HS-27A (cell line): ENCODE measurements at places on chromosomes 6 and 20.

GRCh38 chr6:106995640-106996039 is 21.1 kb upstream of the CD24 start:
- no peak for DNase-seq

DNA sequence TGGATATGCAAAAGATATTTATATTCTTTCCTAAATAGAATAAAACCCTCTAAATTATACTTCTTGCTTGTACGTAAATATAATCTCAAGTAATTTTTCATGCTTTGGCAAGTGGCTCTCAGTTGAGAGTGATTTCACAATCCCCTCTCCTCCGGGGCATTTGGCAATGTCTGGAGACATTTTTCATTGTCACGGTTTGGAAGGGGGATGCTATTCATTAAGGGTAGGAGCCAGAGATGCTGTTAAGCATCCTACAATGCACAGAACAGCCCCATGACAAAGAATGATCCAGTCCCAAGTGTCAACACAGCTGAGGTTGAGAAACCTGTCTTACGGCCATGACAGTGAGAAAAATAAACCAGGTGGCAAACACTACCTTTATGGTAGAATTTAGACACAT is 75.7 kb downstream of the AGPAT4 start:
- DNase-seq, result no peak

DNA sequence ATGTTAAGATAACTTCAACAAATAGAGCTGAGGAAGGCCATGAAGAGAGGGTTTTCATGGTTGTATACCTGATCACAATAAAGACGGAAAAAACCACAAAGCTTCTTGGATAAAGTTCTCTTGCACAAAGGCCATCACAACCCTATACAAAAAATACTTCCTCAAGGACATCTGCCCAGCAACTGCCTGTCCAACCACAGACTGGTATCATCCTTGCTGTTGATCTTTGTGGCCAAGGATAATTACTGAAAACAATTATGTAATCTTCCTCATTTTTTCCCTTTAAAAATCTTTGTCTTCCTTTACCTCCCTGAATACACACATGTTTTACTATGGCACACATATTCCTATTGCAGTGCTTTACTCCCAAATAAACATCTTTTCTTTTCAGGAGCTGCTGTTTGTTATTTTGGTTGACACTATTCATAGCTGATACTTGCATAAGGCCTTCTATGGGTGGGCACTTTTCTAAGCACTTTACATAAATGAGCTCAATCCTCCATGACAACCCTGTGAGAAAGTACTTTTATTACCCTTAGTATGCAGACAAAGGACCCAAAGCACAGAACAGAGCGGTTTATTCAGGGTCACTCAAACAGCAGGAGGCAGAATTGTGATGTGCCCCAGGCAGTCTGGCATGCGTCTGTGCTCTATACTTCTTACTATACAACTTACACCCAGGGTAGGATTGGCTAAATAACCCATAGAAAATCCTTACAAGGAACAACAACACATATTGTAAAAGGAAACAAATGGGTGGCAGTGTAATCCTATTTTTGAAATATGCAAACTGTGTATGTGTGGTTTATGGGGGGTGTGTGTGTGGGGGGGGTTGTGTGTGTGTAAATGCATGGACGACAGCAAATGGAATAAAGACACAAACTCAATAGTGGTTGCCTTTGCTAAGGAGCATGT is 35.1 kb downstream of the SNRNP48 start:
- DNase-seq, result no peak

GRCh38 chr6:57163956-57164355 is 8.2 kb upstream of the BAG2 start:
- no peak for DNase-seq

DNA sequence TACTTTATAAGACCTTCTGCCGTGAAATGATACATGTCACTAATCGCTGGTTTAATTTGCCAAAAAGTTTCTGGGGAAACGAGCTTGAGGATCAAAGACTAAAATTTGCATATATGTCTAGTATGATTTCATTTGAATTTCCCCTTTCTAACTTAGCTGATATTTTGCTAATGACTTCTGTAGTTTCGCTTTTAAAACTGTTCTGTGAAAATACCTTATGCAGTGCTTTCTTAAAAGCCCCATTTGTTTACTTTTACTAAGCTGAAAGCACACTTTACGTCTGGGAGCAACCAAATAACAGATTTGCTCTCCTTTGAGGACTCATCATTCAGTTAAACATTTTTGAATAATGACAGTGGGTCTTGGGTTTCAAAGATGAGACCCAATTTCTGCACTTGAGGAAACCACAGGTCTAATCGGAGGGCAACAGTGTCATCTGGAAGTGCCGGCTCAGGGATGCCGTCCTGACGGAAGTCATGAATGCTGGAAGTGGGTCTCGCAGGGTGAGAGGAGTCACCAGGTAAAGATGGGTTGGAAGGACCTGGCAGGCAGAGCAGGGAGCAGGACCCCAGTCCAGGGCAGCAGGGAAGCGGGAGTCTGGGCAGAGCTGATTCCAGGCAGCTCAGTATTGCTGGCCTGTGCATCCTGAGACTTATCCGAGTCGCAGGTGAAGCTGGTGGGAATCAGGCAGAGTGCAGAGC is 33.2 kb downstream of the PLEKHG1 start:
- no peak for DNase-seq

DNA sequence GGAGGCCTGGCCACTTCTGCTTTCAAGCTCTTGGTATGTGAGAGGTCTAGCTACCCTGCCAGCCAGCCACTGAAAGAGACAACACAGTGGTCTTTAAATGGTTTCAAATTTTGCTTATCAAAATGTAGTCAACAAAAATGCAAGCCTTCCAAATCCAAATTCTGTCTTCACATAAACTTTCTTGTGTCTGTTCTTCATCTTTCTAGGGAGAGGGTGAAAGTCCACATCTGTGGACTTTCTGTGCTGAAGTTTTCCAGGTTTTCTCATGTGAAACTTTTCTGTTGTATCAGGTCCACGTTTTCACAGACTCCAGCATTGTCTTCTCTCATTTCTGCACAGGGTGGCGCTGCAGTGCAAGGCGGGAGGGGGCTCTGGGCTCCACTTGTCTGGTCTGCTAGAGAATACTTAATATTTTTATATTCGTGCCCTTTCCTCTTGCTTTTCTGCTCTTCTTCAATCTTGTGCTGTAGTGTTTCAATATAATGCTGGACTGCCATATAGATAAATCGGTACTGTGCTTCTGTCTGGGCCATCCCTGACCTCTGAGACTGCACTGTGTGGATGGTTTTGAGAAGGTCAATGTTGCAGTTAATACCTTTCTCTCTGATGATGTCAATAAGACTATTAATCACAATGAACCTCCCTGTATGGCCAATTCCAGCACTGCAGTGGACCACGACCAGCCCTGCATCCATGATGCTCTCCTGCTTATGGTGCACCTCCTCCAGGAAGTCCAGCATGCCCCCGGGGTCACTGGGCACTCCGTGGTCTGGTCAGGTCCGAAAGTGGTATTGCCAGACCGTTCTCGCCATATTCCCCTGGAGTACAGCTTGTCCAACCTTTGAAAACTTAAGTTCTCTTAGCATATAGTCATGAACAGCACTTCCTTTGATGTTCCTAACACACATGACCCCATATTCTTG is 161.6 kb upstream of the TNFAIP3 start:
- no peak for DNase-seq

DNA sequence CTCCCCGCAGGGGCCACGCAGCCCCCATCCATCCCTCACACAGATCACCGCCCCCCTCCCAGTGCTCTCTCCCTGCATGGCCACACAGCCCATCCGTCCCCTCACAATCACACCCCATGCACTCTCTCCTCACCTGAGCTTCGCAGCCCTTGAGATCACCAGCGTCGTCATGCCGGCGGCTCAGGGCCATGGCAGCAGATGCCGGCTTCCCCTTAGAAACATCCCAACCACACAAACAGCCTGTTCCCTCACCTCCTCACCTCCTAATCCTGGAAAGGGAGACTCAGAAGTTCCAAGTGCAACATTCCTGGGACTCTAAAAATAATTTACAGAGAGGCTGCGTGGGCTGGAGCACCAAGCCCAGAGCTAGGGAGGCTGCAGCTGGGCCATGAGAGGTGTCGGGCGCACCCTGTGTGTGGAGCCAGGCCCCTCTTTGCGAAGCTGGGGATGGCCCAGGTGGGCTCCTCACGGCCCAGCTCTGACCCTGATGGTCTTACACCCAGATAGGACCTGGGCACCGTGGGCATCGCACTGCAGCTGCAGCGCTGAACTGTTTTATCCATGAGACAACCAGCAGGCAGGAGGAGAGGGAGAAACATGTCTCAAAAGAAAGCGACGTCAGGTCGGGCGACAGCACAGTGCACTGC is 125.3 kb downstream of the DLL1 start:
- DNase-seq, result no peak

- DNase-seq, result peak; percentile 27
These were observed 15.1 kb downstream of the GLYATL3 start for GRCh38 chr6:49514571-49515484.

GRCh38 chr6:128007658-128008057 is 106.8 kb upstream of the THEMIS start:
- no peak for DNase-seq

DNA sequence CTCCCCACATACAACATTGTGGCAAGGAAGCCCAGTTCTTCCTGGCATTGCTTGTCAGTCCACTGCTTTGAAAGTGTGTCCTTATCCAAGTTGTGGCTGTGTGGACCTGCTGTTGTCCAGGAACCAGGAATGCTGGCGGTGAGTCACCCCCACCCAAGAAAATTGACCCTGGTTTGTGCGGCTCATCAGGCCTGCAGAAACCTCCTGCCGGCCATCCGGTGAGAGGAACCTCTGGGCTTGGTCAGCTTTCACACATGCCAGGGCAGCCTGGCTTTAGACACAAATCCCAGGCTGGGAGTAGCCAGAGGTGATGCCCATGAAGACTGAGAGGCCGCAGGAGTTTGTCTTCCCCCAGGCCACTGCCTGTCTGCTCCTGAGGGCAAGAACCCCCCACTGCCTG is 223.6 kb downstream of the TTLL2 start:
- no peak for DNase-seq

GRCh38 chr6:13286181-13286580 is 42.2 kb downstream of the TBC1D7 start:
- DNase-seq, result no peak

- no peak for DNase-seq
These were observed 35.7 kb upstream of the ID1 start for GRCh38 chr20:31569163-31570020.

- DNase-seq, result peak; percentile 11
These were observed 20.7 kb downstream of the TXLNB start for GRCh38 chr6:139271056-139271455.

GRCh38 chr6:155493694-155494143 is 38.1 kb upstream of the NOX3 start:
- DNase-seq, result peak; percentile 96

- no peak for DNase-seq
These were observed 98.4 kb upstream of the RAB32 start for GRCh38 chr6:146445233-146445632.

DNA sequence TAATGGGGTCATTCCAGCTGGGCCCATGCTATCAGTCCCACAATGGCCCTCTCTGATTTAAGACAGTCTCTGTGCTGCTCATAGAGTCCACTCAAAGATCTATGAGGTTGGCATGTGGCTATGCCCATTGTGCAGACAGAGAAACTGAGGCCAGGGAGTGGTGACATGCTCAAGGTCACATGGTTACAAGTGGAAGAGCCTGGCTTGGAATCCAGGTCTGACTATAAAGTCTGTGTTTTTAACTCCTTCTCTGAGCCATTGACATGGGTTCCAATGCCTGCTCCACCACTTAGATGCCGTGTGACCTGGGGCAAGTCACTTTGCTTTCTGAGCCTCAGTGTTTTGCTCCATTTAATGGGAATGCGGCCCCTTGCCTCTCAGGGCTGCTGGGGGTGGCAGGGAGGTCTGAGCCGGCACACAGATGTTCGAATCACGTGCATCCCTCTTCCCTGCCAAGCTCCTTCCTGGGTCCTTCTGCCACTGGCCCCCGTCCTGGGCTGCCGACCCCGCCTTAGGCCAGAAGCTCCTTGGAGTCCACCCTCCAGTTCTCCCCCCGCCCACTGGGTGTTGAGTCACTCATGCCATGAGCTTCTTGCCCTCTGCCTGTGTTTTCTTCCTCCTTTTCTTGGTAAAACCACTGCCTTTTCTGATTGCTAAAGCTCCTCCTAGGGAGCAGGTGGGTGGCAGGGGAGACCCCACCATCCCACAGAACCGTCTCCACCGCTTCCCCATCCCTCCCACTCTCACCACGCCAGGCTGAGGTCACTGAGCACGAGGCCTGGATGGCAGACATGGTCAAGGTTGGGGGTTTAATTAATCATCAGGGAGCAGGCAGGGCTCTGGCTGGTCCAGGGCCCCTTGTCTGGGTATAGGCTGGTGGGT is 35.7 kb downstream of the CEBPB start:
- DNase-seq, result no peak

DNA sequence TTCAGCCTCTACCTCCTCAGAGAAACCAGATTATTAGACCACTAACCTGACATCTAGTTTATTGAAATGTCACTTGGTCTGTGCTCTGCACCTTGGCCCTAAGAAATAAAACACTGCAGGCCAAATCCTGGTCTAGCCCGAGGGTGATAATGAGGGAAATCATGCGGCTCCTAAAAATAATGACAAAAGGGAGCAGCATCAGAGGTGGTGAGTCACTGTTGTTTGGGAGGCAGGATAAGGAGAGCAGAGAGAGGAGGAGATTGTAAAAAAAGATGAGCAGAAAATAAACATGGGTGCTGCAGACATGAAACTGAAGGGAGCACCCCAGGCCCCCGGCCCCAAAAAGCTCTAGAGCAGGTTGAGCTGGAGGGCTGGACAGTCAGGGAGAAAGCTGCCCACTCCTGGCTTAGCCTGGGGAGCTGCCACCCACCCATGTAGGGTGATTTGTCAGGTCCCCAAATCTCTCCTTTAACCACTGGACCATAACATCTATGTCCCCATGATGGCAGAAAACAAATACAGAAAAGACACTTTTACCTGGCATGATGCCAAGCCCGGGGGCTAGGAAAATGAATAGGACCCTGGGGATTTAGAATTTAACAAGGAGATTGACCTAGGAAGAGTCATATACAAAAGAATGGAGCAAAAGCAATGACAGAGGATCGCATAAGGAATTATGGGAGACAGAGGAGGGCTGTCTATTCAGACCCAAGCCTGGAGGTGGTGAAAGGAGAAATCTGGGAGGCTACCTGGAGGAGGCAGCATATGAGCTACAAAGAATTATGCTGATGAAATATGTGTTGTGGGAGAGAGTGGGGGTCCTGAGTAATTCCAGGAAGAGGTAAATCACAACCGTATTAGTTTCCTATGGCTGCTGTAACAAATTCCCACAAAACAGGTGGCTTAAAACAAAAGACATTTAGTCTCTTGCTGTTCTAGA is 103.7 kb downstream of the SNAP25 start:
- DNase-seq, result no peak

GRCh38 chr6:115058414-115059211 is 715.8 kb upstream of the HS3ST5 start:
- DNase-seq, result no peak

- DNase-seq, result no peak
These were observed 18.7 kb upstream of the DUSP22 start for GRCh38 chr6:273551-274058.
